ENCODE measurements at places on chromosomes 11 and 22. TPM values are rescaled to one million over a fixed set of nuclear protein-coding genes. Genes with fewer than 3 reads are reported as not detected.

BACE1-AS gene
- total RNA-seq: 13.9 TPM

GNAZ gene
- total RNA-seq: 12.1 TPM

MUC2 gene
- total RNA-seq: not detected

MICAL2 gene
- total RNA-seq: 2.2 TPM

GTSE1 gene
- total RNA-seq: 59.5 TPM

MIOX gene
- not detected for total RNA-seq

ARHGEF17 gene
- total RNA-seq: 25.0 TPM

FGF4 gene
- total RNA-seq: 3.5 TPM

Data from endodermal cell (in vitro differentiated cells).